ENCODE measurements at places on chromosomes 12 and 14. TPM values are rescaled to one million over a fixed set of nuclear protein-coding genes. Genes with fewer than 3 reads are reported as not detected.

DNA sequence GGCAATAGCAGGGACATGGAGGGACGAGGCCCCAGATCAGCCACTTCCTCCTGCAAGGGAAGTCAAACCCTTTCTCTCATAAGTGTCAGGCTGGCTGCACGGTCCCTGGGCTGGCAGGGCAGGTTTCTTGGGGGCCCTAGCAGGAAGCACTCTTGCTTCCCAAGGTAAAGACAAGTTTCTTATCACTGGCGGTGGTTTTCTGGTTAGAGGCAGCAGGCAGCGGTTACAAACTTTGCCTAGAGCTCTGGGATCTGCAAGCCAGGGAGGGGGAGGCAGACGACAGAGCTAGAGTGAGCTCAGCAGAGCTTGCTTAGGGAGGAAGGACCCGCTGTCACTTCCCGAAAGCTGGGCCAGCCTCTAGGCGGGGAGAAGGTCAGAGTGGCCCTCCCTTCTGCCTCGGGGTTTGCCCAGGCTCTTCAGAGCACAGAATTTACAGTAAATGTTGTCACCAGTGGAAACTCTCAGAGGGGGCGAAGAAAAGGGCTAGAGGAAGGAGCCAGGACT is 20.4 kb downstream of the BATF start:
- peak; percentile 66 for DNase-seq

DNA sequence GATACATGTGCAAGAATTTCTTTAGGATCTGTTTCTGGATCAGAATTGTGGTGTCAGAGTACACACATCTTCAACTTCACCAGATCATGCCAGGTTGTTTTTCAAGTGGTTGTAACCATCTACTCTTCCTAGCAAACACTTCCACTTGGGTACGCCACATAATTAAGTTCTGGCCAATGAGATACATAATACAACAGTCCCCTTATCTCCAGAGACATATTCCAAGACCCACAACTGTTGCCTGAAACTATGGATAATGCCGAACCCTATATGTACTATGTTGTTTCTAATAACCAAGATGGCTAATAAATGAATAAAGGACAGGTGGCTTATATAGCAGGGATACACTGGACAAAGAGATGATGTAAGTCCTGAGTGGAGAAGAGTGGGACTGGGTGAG is 2.5 kb upstream of the CHPT1 start:
- DNase-seq = no peak

DNA sequence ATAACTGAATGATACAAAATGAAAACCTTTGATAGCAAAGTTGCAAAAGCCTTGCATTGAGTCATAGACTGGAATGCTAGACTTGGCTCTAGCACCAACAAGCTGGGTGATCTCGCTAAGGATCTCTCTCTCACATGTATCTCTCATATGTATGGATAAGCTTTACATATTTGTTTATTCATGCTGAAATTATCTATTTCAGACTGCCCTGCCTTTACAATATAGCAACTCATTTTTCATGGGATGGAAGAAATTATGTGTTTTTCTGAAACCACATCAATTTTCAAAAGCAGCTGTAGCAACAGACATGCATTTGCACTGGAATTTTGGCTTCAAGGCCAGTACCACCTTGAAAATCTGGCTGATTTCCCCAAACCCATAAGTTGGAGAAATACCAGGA is 11.4 kb downstream of the RERG start:
- DNase-seq = no peak

Gene SPTSSA
- total RNA-seq = 11.5 TPM

Gene SLC5A8
- total RNA-seq = not detected

DNA sequence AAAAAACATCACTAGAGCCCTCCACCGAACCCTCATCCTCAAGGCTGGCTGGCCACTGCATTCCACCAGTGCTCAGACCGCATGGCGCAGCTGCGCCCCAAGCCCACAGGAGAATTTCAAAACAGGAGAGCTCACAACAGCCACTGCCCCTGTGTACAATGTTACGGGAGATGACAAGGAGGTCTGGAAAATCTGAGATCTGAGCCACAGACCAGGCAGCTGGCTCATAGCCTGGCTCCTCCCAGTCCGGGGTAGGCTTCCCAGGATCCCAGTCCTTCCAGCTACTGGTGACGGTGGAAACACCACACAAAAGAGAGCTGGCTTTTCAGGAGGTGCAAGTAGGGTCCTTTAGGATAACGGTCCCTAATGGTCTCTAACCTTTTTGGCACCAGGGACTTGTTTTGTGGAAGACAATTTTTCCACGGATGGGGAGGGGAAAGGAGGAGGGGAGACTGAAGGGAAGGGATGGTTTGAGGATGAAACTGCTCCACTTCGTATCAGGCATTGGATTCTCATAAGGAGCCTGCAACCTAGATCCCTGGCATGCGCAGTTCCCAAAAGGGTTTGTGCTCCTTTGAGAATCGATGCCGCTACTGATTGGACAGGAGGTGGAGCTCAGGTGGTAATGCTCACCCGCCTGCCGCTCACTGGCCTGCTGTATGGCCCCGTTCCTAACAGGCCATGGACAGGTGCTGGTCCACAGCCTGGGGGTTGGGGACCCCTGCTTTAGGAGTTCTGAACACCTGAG is 23.0 kb upstream of the NRDE2 start:
- no peak for DNase-seq

- no peak for DNase-seq
Measured at GRCh38 chr12:111242184-111242583, 126.7 kb downstream of the PHETA1 start.

Gene BEGAIN
- total RNA-seq = 1.5 TPM

Gene ART4
- not detected for total RNA-seq

Gene C3AR1
- total RNA-seq = 7.8 TPM

DNA sequence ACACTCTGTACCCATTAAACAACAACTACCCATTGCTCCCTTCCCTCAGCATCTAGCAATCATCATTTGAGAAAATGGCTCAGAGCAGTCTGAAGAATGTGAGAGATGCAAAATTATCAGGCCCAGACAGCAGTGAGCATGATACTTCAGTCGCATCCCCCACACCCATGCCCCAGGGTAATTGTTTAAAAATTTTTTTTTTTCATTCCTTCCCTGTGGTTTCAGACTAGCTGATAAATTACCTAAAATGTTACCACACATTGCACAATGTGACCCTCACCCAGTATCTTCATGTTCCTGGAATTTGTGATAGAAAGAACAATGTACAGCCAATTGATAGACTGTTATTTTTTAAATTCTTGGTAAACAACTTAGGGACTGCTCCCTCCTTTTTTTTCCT is 11.3 kb upstream of the USP15 start:
- DNase-seq = no peak

GRCh38 chr12:9084417-9084816 is 31.3 kb downstream of the A2M start:
- no peak for DNase-seq

DNA sequence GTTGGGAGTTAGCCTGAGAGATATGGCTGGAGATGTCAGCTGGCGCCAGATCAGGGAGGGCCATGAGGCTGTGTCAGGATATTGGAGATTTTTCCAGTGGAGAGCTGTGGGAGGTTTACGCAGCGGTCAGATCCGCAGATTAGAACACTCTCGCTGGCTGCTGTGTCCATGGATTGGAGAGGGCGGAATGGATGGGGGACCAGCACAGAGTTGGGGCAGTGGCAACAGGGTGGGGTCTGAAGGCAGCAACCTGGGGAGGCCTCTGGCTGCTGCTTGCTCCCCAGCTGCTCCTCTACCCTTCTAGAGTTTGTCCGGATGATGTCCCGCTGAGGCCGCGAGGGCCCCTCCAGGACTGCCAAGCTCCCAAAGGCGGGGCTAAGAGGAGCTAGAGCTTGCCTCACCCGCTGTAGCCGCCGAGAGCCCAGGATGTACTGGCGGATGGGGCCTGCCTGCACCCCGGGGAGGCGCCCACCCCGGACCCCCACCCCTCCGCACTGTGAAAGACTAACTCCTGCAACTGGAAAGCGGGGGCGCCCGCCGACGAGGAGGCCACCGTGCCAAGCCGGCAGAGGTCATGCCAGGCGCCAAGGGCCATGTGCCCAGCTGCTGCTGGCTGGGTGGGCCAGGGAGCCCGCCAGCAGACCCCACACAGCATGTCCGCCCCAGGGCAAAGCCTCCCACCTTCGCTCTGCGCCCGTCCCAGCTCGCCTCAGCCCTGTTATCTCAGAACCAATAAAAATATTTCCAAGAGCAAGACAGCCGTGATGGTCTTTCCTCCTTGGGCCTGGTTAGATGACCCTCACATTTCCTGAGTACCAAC is 20.2 kb upstream of the MLEC start:
- no peak for DNase-seq

Gene KCNJ8
- not detected for total RNA-seq

Gene LRP1-AS
- not detected for total RNA-seq

GRCh38 chr14:33480071-33480886 is 470.6 kb downstream of the EGLN3 start:
- DNase-seq = no peak

Gene GPR84
- 0.65 TPM for total RNA-seq

Gene P2RX7
- 7.0 TPM for total RNA-seq

DNA sequence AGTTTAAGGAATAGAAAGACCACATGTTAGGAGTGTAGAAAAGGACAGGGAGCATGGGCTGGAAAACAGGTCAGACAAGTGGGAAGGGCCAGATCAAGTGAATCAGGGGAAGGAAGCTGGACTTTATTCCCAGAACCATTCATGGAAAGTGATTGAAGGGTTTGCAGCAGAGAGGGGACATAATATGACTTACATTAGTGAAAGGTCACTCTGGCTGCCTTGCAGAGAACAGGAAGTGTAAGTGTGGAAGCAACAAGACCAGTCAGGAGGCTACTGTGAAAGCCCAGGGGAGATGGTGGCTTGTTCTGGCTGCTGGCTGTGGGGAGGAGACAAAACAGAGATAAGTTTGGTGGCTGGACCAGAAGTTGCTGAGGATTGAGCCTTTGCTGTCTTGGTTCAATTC is 69.1 kb downstream of the VCPKMT start:
- no peak for DNase-seq

GRCh38 chr12:52296572-52297215 is 5.4 kb upstream of the KRT81 start:
- DNase-seq = no peak

- no peak for DNase-seq
Measured at GRCh38 chr12:104641862-104642261, 185.1 kb downstream of the CHST11 start.

- no peak for DNase-seq
Measured at GRCh38 chr12:20423557-20423956, 55.2 kb downstream of the PDE3A start.

GRCh38 chr14:24634158-24634557 is at the start of gene GZMB:
GZMB (minus strand) TSS chr14:24634190; CDS start chr14:24634160, 30 bp downstream.
- DNase-seq = peak; percentile 72

Gene DEPDC4
- total RNA-seq = 2.3 TPM

GRCh38 chr12:85779768-85780167 is 56.4 kb downstream of the RASSF9 start:
- no peak for DNase-seq

Gene FAM90A1
- 0.11 TPM for total RNA-seq

Gene FOXA1
- not detected for total RNA-seq

DNA sequence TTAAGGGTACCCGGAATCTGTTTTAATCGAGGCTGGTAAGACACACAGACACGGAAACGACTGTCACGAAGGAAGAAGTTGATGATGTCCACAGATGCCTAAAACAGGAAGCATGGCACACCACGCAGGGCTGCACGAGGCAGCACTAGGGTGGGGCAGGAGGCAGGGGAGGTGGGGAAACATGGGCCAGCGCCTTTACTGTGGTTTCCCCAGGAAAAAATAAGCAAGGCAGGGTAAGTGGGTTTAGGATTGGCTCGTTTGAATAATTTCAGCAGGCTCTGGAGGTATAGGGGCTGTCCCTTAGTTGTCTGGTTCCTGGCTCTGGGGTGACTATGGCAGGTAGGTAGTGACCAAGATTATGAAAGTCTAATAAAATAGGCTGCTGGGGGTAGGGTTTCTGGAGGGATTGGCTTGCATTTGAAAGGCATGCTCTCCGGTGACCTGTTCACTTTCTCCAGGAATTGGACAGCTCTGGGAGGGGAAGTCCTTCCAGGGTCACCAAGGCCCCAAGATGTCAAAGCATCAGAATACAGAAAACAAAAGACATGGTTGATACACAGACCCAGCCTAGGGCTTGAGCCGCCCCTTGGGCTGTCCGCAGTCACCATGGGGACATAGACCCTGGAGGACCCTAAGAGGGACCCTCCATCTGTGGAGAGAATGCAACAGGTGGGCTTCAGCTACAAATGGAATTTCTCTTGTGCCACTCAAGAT is 35.3 kb downstream of the MAP1LC3B2 start:
- peak; percentile 69 for DNase-seq

GRCh38 chr12:92690601-92691000 is 12.2 kb upstream of the PLEKHG7 start:
- no peak for DNase-seq

Gene RPGRIP1
- total RNA-seq = not detected

- no peak for DNase-seq
Measured at GRCh38 chr12:102172436-102172835, 25.2 kb downstream of the PMCH start.

DNA sequence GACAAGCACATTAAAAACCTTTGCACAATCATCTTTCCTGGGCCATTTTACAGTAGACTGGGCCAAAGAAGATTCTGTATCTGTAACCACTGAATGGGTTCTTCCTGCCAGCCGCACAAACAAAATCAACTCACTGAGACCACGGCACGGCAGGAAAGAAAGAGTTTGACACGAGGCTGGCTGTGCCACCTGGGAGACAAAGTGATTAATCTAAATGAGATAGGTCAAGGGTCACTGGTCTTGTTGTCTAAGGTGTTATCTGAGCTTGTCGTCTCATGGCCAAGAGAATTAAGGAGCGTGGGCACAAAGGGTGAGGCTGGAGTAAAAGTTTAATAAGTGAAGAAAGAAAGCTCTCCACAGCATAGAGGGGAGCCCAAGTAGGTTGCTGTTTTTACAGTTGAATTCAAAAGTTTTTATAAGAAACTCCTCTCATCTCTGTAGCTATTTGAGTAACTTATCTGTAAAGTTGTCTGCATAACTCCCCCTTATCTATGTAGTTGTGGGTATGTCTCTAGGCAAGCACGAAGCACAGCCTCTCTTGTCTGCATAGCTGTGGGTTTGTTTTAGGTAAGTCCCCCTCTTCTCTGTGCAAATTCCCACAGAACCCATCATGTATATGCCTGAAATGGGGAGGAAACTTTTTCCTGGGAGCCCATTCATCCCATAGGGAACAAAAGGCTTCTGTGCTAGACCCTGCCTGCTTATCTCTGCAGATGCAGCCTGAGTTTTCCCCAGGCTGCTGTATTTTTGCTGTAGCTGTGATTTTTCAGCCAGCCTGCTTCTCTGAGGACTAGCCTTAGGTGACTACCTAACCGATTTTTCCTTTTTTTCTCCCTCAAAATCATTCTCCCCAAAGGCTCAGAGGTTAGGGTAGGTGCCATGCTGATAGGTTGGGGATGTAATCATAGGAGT is 1314.6 kb upstream of the TMEM132C start:
- no peak for DNase-seq

GRCh38 chr12:100404769-100405407 is 48.0 kb downstream of the SLC17A8 start:
- DNase-seq = peak; percentile 32

- DNase-seq = no peak
Measured at GRCh38 chr12:50536831-50537537, 32.2 kb downstream of the DIP2B start.

Gene CNTN1
- total RNA-seq = not detected
